ENCODE measurements at places on chromosomes 4 and X.

DNA sequence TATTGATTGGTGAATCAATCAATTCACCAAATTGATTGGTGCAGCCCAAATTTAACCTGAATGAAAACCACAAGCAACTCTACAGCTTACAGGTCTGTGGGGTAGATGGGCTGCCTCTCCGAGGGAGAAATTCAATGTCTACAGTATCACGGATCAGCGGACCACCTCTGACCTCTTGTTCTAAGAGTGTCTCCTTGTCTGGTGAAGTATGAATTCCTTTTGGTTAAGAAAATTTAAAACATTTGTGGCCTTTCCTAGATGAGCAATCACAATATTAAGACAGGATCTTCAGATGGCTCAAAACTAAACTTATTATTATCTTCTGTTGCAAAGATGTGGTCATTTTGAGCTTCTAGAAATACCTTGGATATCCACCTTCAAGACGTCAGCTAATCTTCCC, 153.3 kb downstream of the IL15 start:
- peak; percentile 22 for DNase-seq

DNA sequence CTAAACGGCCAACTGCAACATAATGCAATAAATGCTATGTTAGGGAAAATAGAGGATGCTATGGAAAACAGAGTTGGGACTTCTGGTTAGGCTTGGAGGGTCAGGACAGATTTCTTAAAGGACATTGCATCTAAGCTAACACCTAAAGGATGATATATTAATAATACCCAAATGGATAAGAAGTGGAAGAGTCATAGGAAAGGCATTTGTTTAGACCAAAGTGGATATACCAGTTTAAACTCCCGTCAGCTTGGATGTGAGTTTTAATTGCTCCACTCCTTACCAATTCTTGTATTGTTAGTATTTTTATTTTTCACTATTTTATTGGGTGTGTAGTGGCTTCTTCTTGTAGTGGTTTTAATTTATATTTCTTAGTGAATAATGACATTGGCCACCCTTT, 93.9 kb downstream of the PTPN13 start:
- no peak for DNase-seq

DNA sequence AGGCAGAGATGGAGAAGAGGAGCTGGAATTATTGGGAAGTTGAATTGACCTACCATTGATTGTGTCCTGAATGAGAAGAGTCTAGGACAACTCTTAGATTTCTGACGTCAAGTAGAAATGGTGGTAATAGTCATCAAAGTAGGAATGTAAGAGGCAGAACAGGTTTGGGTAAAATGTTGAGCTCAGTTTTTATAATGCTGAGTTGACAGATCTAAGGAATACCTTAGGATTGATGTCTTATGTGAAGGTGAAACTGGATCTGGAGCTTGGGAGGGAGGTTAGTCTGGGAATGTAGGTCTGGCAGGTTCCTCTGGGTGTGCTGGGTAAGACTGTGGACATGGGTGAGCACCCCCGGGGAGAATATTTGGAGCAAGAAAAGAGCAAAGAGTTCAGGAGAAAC, 31.9 kb downstream of the JADE1 start:
- DNase-seq = no peak

DNA sequence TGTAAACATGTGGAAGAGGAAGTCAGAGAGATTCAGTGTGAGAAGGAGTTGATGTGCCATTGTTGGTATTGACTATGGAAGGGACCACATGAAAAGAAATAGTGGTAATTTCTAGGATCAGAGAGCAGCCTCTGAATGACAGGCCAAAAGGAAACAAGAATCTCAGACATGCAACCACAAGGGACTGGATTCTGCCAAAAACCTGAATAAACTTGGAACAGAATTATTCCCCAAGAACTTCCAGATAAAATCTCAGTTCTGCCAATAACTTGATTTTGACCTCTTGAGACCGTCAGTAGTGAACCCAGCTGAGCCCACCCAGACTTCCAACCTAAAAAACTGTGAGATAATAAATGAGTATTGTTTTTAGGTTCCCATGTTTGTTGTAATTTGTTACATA, 653.6 kb upstream of the NR3C2 start:
- peak; percentile 2 for DNase-seq

GRCh38 chrX:136765821-136766356, 14.8 kb downstream of the ARHGEF6 start:
- no peak for DNase-seq

All from brain microvascular endothelial cell (primary cell).